ENCODE measurements at places on chromosomes 1 and 21. TPM values are rescaled to one million over a fixed set of nuclear protein-coding genes. Genes with fewer than 3 reads are reported as not detected.

GJA4 gene
- total RNA-seq = 62.1 TPM

RXFP4 gene
- not detected for total RNA-seq

SPAG17 gene
- total RNA-seq = 0.12 TPM

DMRTA2 gene
- not detected for total RNA-seq

FAM131C gene
- total RNA-seq = 0.87 TPM

AKT3 gene
- total RNA-seq = 51.7 TPM

AIM2 gene
- not detected for total RNA-seq

CLDN17 gene
- not detected for total RNA-seq

SMIM1 gene
- total RNA-seq = 0.82 TPM

LTN1 gene
- total RNA-seq = 18.5 TPM

TTC34 gene
- 0.10 TPM for total RNA-seq

FAM167B gene
- 101 TPM for total RNA-seq

TAL1 gene
- total RNA-seq = 20.4 TPM

ZNF648 gene
- not detected for total RNA-seq

CASZ1 gene
- total RNA-seq = 5.7 TPM

NCDN gene
- total RNA-seq = 23.4 TPM

ERICH3 gene
- not detected for total RNA-seq

LRRC71 gene
- total RNA-seq = 0.12 TPM

EPHA10 gene
- not detected for total RNA-seq

SPATA6 gene
- 3.1 TPM for total RNA-seq

COL8A2 gene
- 0.41 TPM for total RNA-seq

BRINP3 gene
- not detected for total RNA-seq

ATPAF1 gene
- 20.8 TPM for total RNA-seq

ARHGAP29 gene
- total RNA-seq = 221 TPM

LCE2B gene
- total RNA-seq = not detected

All from glomerular endothelial cell (primary cell).